Stimulated activated CD4-positive, alpha-beta T cell treated with anti-CD3 and anti-CD28 coated beads, Interleukin-1b, Interleukin-23, amount 100 ng/mL, for 4 hours (primary cell): ENCODE measurements at places on chromosomes 1 and 21.
A peak's percentile ranks its signal among the peaks of the same experiment; 100 is the strongest.

DNA sequence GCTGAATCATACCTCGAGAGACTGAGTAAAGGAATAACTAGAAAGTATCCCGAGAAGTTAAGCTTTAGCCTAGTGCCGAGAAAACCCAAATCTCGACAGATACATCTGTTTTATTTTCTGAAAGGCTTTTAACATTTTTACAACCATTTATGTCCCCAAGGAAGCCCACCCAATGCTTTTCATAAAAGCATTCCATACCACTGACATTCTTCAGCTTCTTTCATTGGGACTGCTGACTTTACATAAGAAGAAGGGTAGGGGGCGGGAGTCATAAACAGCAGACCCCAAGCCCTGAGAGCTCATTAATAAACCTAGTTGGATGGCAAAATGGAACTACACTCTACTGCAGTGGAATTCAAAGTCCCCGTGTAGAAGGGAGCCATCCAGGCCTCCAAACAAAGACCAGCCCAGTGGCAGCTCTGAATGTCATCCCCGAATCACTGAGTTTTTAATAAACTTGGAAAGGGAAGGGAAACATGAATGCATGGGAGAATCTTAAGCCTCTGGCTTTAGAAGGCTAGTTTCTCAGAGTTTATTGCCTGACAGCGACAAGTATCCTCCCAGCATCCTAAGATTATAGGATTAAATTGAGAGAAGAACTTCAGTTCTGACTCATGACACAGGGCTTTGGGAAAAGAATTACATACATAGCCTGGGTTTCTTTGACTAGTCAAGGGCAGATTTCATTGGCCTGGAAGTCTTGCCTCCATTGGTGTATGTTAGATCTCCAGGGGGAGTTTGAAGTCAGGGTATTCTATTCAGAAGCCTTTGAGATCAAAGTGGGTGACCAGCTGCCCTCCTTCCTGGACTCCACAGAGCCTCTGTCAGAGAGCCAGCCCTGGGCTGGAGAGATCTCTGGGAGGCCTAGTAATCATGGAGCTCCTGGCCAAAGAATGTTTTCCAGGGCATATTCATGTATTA, 3.7 kb downstream of the ATF3 start:
- no peak for DNase-seq

DNA sequence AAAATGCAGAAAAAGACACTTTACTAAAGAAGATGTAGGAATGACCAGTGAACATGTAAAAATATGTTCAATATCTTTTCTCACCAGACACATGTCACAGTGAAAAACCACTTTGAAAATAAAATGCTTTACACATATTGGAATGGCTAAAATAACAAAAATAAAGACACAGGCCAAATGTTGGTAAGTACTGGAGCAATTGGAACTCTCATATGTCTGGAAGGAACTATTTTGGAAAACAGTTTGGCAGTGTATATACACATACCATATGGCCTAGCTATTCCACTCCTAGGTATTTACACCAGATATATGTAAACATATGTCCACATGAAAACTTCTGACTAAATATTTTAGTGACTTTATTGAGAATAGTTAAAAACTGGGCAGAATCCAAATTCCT, 927.2 kb downstream of the BRINP3 start:
- no peak for DNase-seq

GRCh38 chr1:151199873-151200581, 1.7 kb downstream of the PIP5K1A start:
- DNase-seq: peak; percentile 18

DNA sequence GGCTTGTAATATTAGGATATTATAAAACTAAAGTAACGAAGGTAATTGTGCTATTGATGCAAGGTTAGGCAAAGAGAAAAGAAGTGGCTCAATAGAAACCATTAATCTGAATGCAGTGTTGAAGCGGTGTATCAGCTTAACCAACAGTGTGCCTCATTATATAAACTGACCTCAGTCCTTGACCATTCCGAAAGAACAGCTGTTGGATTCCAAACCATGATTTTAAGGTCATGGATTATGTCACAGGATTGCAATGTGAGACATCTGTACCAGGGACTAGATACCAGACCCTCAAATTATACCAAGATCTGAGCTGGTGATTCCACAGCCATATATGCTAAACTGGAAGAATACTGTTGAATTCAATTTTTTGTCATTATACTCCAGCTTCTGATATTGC, 134.2 kb upstream of the HP1BP3 start:
- no peak for DNase-seq

- DNase-seq: no peak
Observed at GRCh38 chr1:3242408-3243260, 173.6 kb downstream of the PRDM16 start.

DNA sequence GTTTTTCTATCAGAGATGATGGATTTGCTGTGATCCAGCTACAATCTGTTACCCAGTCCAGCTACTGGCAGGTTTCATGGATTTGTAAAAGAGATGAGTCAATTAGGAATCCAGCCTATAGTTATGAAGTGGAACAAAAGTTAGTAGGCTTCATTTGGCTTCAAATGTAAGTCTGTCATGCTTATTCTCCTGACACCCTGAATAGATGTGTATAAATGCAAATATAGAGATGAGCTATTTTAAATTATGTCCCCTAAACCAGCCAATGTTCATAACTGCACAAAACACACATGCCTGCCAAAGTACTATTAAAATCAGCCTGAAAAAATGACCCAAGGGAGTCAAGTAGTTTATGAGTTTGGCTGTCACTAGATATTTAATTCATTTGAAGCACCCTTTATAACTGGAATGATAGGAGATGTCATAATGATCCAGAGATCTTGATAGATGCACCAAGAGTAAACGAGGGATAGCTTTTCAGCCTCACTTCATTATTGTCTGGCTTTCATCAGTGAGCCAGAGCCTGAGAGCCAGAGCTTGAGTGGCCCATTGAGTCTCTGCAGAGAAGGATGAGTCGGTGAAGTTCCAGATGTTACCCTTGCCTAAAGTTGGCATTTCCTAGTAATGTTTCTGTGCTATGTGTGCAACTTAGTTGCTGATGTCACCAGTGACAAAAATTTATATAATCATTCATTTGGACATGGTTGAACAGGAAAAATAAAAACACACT, 11.8 kb upstream of the NTMT2 start:
- no peak for DNase-seq

DNA sequence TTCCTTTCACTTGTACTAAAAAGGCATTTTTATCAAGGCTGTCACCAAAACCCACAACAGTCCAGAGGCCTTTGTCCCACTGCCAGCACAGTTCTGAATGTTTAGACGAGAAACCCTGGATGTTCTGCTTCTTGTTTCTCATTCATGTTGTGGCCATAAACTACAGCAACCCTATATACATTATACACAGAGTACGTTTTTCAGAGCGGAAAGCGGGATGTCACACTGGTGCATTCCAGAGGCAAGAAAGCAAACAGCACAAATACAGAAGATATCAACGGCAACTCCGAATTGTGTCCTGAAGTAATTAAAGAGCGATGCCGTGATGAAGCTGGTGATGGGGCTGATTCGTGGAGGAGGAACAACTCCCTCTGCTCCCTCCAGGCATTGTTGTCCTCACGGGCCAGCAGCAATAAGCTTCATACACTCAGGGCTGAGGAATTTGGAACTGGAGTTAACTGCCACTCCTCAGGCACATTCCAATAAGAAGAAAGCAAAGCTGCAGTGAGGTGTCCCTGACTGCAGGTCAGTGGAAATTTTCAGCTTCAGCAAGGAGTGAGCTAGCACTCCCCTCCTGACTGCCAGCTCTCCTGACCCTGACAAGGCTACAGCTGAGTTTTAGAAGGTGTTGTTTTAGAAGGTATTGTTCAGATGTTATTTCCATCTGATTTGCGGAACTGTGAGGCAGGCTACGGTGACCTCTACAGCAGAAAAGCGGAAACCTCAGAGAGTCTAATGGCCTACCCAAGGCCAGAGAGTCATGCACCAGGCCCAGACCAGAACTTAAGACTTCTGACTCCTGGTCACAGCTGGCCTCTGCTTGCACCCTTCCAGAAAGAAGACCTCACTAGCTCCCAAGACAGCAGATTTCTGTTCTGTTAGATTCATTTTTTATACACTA, 149.0 kb downstream of the TGFBR3 start:
- no peak for DNase-seq

DNA sequence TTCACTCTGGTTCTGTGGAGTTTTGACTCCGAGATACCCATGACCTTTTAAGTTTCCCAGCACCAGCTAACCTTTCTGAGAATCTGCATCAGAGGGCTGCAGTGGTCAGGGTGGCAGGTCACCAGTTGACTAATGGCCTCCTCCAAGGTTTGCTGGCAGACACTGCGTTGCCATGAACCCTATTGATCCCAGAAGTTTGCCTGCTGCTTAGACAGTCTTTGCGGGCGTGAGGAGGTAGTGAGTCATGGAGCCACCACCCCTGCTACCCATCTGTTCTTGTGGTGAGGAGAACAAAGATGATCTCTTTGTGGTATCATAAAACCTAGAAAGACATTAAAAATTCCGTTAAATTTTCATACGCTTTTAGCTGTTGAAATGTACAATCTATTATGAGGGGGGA, 180.4 kb downstream of the FGGY start:
- no peak for DNase-seq

DNA sequence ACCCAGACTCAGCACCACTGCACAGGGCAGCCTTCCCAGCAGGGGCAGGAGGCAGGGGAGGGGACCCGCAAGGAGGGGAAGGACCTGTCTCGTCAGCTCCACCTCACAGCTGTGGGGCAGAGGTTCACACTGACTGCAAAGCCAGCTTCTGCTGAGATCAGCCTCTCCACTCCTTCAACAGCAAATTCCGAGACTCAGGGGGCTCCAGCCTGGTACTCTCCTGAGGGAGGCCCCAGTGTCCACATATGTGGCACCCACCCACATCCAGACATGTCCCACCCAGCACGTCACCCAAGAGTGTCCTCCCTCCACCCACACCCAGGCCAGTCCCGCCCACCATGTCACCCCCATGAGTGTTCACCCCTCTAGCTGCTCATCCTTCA, 329.5 kb downstream of the NPHP4 start:
- no peak for DNase-seq

DNA sequence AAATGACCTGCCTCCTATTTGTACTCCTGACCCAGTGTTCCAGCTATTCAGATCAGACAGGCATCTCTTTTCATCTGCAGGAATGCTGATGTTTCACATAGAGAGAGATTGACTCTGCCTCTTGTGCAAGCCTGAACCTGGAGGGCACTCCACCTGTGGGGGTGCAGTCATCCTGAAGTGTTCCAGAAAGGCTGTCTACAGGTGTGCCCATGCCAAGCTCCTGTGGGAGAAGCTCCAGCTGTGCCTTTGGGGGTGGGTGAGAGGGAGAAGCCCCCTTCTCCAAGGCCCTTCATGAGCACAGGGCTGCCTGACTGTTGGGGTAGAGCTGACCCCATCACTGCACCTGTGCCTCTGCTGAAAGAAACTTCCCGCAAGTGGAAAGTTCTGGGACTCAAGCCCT, 22.8 kb downstream of the IFI44 start:
- no peak for DNase-seq

DNA sequence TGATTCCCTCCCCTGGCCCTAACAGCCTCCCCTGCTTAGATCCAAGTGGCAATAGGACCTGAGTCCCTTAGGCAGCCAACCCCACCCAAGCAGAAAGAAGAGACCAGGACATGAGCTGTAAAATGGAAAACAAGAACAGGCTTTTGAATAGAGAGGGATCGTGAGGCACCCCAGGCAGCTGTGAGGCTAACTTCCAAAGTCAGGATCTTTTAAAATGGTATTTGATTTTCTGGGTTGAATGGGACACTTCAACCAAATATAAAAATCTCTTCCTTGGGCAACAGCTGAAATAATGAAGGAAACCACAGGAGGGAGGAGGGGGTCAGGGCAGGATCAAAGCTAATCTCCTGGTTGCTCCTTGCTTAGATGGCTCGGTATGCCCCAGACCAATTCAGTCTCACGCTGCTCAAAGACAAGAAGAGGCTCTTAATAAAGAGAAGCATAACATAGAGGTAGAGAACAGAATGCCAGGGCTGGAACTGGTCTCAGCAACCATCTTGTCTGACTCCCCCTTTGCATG, 28.6 kb upstream of the AVPR1B start:
- DNase-seq: no peak

DNA sequence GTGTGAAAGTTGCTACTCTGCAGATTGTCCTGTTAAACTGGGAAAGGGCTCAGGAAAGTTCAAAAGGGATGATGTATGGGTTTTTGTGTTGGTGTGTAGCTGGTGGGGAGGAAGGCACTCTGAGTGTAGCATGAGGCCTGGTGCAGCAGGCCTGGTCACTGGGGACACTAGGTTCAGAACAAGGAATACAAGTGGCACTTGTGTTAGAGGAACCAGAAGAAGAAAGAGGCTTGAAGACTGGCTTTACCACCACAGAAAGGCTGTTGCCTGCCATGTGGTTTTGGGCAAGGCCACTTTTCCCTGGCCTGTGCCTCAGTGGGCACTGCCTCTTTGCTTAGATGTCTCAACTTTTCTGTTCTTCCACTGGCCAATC, 122.8 kb downstream of the NOS1AP start:
- no peak for DNase-seq

- no peak for DNase-seq
Observed at GRCh38 chr1:55718758-55719671, 503.9 kb upstream of the USP24 start.

- DNase-seq: no peak
Observed at GRCh38 chr1:38875811-38876210, 2.7 kb upstream of the MYCBP start.

- DNase-seq: no peak
Observed at GRCh38 chr21:16073586-16073985, 343.8 kb downstream of the USP25 start.

DNA sequence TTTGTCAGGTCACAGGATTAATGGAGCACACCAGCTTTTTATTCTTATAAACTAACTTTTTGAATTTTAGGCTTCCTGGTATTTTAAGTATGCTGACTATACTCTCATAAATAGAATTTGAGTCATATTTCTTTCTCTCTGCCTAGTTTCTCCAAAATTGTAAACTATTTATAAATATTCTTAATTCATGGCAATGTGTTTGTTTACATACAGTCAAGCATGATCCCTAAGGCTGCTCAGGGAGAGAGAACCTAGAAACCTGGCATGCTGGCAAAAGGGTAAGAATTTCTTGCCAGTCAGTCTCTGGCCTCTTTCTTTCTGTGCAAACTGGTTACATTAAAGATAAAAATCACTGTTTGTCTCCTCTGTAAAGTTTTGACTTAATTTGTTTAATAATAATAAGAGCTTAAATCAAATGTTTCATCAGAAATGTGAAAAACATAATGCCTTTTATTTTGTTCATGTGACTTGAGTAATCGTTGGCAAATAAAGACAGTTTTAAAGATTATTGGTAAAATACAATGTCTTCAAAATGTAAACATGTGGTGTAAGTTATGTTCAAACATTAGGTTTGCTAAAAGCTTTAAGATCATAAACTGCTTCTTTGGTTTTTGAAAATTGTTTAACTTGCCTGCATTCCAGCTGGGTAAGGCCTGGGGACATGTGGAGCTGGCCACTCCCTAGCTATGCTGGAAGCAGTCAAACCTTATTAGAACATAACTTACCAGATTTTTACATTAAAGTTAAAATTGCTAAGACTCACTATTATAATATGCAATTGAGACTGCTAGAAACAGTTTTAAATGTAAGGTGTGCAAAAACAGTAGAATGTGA, 1401.7 kb downstream of the NCAM2 start:
- no peak for DNase-seq

- no peak for DNase-seq
Observed at GRCh38 chr1:205186191-205186590, 25.3 kb downstream of the DSTYK start.

- no peak for DNase-seq
Observed at GRCh38 chr1:182242641-182243040, 148.9 kb downstream of the GLUL start.
